ENCODE measurements at places on chromosomes 1 and 21. TPM values are rescaled to one million over a fixed set of nuclear protein-coding genes. Genes with fewer than 3 reads are reported as not detected.

The B3GALT5 gene
- polyA plus RNA-seq, result 18.3 TPM

GRCh38 chr1:3697810-3698209 is 45.5 kb downstream of the TP73 start:
- H3K27me3 ChIP-seq, result peaks cover 21% of the 10 kb centered on the region
- peak; percentile 26 for DNase-seq
- H3K4me3 ChIP-seq, result no peak overlapping the region
- no peak overlapping the region for H3K27ac ChIP-seq

DNA sequence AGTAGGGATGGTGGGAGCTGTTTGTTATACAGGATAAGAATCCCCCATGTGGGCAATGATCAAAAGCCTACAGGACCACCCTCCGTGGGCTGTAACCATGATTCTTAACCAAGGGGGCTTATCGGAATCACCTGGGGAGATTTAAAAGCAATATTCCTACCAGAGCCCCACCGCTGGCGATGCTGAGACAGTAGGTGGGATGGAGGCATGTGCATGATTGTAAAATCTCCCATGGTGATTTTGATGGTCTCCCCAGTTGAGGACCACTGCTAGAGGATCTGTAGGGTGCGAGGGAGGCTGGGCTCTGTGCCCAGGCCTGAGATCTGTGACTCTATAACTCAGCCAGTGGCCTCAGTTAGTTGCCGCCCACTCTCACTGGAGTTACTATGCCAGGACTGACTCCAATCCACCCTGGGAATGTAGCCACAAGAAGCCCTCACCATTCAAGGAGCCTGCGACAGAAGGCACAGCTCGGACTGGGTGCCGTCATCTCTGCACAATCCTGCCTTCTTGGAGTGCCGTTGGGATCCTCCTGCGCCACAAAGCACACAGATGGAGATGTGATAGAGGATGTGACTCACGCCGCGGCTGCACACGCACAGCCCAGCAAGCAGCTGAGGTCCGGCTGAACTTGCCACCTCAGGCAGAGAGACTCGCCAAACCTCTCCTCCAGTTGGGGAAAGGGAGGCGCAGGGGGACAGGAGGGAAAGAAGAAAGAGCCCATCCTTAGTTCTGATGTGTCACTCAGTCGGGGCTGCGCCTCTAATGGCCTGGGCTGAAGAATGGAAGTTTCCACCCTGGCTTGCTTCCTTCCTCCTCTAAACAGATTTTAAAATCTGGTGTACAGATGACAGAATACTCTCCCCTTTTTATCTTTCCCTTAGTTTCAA is 26.5 kb downstream of the AKNAD1 start:
- peak; percentile 15 for DNase-seq
- H3K36me3 ChIP-seq, result no peaks in the 10 kb centered on the region
- H3K27ac ChIP-seq, result peak overlapping the region; percentile 25
- H3K27me3 ChIP-seq, result no peaks in the 10 kb centered on the region
- H3K4me1 ChIP-seq, result peaks cover 3% of the 10 kb centered on the region
- H3K4me3 ChIP-seq, result no peak overlapping the region

GRCh38 chr1:75124510-75124909 is 9.7 kb upstream of the LHX8 start:
- no peak for DNase-seq
- H3K4me3 ChIP-seq, result no peak overlapping the region
- H3K36me3 ChIP-seq, result no peaks in the 10 kb centered on the region
- no peak overlapping the region for H3K27ac ChIP-seq
- no peaks in the 10 kb centered on the region for H3K4me1 ChIP-seq
- H3K27me3 ChIP-seq, result peaks cover 46% of the 10 kb centered on the region

DNA sequence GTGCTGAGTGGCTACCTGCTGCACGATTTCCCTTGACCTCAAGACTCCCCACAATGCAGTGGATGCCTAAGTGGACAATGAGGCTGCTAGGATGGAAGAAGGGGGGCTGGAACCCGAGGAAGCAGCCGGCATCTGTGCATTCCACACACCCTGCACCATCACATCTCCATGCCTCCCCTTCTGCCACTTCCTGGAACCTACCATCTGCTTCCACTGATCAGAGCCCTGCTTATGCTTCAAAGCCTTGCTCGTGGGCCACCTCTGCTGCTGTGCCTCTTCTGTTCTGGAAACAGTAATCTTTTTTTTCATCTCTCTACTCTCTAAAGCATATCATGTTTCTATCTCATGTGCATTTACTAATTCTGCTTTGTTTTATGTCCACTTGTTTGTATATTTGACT is 66.2 kb upstream of the WDR26 start:
- H3K4me1 ChIP-seq, result peaks cover 5% of the 10 kb centered on the region
- no peaks in the 10 kb centered on the region for H3K27me3 ChIP-seq
- no peaks in the 10 kb centered on the region for H3K36me3 ChIP-seq
- no peak for DNase-seq
- H3K27ac ChIP-seq, result no peak overlapping the region

Measured in small intestine (tissue), 16 donors.